Stimulated activated CD8-positive, alpha-beta memory T cell treated with anti-CD3 and anti-CD28 coated beads, Interleukin-7, amount 100 ng/mL, for 1 hour (primary cell): ENCODE measurements at places on chromosomes 1 and 21.

GRCh38 chr21:25658427-25659035, 19.5 kb downstream of the JAM2 start:
- DNase-seq, result no peak

DNA sequence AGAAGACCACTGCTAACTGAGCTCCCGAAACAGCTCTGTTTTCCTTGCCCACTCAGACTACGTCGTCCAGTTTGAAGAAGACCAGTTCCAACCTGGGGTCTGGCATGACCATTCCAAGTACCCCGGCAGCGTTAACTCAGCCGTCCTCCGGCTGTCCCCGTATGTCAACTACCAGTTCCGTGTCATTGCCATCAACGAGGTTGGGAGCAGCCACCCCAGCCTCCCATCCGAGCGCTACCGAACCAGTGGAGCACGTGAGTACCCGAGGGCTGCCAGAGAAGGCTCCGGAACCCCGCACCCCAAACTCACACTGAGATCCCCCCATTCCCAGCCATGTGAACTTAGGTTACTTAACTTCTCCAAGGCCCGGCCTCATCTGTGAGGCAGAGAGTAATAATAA, 63.7 kb upstream of the CNTN2 start:
- DNase-seq, result no peak

DNA sequence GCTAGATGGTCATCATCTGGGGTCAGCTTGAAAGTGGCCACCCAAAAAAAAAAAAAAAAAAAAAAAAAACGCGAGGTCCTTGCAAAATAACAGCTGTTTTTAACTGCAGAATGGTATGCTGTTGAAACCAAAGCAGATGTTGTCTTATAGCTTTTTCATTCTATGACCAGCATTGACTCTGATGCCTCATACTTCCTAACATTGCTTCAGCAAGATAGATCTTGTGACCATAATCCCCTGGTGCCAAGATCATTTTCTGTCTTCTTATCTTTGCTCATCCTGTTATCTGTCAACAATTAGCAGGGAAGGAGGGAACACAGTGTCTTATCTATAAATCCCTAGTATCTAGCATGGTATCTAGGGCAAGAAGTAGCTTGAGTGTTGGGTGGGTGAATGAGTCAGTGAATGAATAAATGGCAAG, 181.5 kb downstream of the PLPP3 start:
- DNase-seq, result no peak

DNA sequence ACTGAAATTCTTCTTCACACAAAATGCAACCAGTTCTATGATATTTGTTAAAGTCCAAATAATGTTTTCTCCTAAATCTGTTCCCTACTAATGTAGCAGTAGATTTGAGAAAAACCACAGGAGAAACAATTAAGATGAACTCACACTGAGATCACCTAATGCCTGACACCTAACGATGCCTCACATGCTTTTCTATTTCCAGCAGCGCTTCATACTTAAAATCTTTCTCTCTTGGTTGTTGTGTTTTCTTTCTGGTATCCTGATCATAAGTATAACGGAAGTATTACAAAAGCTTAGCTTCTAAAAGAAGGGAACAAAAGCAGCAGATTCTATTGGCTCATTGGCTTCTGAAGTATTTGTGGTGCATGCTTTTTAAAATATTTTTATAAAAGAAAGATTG, 267.2 kb upstream of the SGIP1 start:
- no peak for DNase-seq

GRCh38 chr1:205545001-205545919, 40.8 kb downstream of the CDK18 start:
- no peak for DNase-seq

DNA sequence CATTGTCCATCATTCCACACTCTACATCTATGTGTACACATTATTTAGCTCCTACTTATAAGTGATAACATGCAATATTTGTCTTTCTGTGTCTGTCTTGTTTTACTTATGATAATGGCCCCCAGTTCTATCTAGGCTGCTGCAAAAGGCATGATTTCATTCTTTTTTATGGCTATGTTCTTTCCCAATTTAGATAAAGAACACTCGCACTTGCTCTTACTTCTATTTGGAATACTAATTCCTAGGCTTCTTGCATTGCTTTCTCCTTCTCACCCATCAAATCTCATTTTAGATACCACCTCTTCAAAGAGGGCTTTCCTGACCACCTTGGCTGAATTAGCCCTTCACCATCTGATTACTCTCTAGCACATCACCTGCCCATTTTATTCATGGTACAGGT, 3.0 kb upstream of the RGS4 start:
- DNase-seq, result no peak

- DNase-seq, result no peak
These were observed 3.9 kb upstream of the STIL start for GRCh38 chr1:47317841-47318240.

- no peak for DNase-seq
These were observed 13.1 kb upstream of the DMRTB1 start for GRCh38 chr1:53446051-53446450.

DNA sequence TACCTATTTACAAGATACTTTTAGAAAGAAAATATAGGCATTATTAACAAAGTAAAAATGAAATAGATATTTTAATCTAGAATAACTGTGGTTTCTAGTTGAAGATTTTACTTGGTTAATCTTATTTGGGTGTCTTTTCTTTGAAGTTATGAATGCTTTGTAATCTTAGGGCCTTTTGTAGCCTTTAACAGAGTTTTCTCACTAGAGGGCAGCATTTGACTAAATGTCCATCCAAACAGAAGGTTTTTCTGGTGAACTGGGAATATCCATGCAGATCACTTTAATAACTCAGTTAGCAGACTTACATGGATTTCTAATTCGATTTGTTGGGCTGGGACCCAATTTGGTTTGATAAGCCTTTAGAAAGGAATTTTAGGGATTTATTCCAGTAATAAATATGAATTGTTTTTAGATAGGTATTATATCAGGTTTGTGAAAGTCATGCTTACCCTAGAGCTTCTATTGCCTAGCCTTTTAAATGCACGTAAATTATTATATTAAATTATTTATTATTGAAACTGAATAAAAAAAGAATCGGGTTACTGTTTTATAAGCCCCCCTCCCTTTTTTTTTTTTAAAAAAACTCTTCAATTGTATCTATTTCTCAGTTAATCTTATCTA, 119.7 kb downstream of the ZNF326 start:
- no peak for DNase-seq

DNA sequence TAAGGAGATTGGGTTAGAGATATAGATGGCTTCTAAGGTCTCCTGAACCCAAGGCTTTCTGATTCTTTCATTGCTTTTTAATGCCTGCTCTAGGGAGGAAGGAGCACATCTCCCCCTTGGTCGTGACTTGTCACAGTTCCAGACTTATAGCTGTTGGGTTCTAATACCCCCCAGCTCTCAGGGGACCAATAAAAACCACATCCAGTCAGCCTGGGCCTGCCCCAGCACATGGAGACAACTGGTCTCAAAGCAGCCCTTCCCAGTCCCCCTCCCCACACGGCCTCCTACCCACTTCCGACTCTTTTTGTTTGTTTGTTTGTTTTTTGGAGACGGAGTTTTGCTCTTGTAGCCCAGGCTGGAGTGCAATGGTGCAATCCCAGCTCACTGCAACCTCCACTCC, 23.3 kb downstream of the QSOX1 start:
- DNase-seq, result no peak

- no peak for DNase-seq
These were observed 17.0 kb upstream of the CD1C start for GRCh38 chr1:158272681-158273080.

DNA sequence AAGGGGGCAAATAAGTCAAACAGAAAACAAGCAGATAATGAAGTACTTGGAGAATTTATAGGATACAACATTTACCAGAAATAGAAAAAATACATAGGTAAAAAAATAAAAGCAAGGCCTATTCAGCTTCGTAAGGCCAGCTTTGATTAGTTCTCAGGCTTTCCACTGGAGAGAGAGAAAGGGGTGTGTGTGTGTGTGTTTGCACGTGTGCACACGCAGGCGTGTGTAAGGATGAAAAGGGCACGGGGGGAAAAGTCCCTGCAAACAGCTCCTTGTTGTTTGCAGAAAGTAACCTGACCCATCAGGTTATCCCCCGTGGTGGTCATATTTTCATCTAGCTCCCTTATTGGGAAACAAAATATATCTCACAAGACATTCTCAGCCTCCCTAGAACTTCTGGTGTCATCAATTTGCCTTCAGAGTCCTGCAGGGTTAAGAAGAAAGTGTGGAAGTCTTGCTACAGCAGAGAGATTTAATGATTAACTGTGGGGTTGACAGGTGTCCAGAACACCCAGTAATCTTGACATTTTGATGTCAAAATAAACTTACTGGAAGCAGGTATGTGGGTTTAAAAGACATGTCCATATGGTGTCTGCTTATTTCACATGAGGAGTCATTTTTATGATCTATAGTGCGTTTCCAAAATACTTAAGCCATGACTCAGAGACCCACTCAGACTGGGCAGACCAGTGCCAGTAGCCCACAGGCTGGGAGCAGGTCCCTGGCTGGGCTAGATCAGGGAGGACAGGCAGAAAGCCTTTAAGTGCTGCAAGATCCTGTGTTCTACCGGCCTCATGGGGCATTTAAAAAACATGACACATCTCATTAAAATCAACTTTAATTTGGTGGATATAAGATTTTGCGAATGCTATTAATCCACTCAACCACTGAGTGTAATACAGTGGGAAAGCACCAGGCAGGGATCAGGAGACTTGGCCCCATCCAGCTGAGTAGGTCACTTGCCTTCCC, 487.6 kb upstream of the CAMK1G start:
- DNase-seq, result no peak

- no peak for DNase-seq
These were observed 267.8 kb downstream of the FOXD2 start for GRCh38 chr1:47705517-47706130.

- DNase-seq, result no peak
These were observed 200.4 kb downstream of the DYRK1A start for GRCh38 chr21:37566790-37567615.

DNA sequence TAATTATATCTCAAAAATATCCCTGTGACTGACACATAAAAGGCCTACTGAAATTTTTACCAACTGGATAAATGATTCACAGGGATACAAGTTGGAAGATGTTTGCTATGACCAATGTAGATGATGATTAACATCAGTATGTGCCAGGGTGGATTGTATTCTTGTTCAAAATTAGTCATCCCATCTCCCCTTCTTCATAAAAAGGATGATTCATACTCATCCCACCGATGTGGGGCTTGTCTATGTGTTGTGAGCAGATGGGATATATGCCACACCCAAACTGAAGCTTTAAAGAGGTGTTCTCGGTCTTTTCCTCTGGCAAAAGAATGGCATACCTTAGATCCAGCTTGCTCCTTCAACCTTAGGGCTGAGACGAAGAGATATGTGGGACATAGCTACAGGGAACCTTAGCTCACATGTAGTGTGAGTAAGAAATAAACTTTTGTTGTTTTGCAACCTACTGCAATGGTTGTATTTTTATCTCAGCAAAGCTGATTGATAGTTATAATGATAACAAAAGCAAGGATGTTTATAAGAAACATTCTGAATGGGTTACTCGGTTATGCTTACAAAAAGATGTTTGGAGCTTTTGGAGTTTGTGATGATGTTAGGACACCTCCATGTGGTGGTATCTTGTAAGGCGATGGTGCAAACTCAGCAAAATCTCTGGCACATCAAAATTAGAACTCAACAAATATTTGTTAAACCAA, 29.4 kb downstream of the SPATA17 start:
- DNase-seq, result no peak

DNA sequence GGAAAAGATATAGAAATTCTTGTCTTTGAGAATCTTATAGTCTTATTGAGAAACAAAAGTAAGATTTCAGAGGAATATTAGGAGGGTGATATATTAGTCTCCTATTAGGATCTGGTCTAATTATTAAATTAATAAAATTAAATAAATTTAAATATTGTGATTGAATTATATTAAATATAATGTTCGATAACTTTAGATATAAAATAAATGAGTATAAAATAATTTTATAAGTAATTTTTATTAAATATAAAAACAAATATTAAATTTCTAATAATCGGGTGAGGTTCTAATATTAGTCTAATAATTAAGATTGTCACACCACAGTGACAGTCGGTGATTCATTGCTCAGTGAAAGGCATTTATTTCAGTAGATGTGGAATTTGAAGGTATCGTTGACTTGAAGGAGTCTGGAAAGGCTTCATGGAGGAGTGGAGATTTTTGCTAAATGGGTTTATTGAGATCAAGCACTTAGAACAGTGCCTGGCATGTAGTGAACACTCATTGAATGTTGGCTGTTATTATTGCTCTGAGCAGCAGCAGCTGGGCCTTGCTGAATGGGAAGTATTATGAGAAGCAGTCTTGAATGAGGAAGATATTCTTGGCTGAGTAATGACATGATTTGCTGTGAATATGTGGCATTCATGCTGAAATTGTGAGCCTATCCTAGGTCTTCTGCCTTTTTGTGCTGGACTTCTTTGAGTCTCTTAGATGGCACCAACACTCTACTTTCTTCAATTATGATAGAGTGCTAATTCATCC, 74.6 kb downstream of the USP25 start:
- DNase-seq, result no peak

DNA sequence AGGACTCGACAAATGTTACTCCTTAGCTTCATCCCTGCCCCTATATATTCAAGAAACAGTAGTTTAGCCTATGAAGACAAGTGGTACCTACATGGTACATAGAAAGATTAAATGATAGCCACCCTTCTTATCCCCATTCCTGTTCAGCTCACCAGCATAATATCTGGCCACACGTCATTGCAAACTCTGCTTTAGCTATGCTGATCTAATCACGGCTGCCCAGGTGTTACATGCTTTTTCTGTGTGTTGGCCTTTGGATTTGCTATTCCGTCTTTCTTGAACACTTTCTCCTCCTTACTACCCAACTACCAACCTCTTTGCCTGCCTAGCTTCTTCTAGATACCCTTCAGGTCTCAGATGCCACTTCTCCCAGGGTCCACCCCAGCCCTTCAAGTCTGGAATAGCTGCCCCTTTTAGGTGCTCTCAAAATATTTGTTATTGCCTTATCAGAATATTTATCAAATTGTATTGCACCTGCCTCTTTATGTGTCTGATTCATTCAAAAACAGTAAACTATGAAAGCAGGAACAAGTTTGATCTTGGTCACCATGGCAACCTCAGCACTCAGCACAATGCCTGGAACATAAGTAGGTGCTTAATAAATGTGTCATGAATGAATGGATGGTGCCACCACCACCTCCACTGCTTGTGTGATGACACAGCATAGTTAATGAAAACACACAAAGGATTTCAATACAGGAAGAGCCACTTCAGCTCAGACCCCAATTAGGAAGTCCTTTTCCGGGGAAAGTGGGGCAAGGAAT, 11.4 kb upstream of the DNASE2B start:
- DNase-seq, result no peak

DNA sequence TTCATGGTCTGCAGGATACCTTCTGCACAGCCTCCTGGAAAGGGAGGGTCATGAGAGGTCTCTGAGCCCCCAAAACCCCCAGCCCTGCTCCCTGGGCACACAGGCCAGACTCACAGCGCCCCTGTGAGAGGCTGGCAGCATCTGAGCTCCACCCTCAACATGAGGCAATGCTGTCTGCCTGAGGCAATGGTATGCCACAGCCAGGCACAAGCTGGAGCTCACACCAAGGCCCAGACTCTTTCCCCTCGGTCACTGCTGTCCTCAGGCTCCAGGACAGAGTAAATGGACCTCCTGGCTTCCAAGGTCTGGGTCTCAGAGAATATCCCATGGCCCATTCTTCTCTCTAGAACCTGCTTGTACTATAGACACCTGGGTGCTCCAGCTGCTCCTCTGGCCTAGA, 17.2 kb downstream of the MEF2D start:
- no peak for DNase-seq

- DNase-seq, result no peak
These were observed 199.4 kb upstream of the CACYBP start for GRCh38 chr1:174800216-174800851.

GRCh38 chr1:24293392-24294227, 25.5 kb upstream of the GRHL3 start:
- DNase-seq, result no peak
